ENCODE measurements at places on chromosomes 3 and 15.

DNA sequence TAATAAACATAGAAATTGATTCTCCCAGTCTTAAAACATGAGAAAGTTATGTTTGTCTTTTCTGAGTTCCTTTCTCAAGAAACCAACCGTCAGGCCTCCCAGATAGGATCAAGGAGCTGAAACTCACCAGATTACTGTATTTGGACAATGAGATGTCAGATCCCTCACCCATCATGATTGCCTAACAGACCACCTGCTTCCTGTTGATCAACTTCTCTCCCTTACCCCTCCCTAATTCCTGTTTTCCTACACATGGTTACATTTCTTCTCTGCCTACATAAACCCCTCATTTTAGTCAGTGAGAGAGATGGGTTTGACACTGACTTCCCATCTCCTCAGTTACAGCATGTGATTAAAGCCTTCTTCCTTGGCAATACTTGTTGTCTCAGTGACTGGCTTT, 917.5 kb downstream of the FHIT start:
- no peak for DNase-seq

DNA sequence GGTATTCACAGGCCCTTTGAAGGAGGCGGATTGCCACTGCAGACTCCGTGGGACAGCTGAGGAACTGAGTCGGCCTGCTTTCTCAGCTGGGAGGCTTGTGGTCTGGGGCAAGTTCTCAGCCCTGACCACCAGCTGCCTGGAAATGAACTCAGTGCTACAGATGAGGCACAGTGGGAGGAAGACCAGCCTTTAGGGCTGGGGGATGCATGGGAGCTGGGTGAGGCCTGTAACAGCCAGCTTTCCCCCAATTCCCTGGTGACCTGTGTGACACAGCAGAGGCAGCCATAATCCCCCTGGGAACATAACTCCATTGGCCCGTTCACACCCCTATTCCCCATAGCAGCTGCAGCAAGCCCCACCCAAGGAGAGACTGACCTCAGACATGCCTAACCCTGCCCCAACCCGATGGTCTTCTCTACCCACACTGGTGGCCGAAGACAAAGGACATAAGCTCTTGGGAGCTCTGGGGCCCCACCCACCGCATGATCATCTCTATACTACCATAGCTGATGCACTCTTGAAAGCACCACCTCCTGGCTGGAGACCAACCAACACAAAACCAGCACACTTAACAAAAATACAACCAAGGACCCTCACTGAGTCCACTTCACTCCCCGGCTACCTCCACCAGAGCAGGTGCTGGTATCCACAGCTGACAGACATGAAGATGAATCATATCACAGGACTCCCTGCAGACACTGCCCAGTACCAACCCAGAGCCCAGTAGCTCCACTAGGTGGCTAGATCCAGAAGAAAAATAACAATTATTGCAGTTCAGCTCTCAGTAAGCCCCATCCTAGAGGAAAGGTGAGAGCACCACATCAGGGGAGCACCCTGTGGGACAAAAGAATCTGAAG, 24.9 kb downstream of the ZMAT3 start:
- DNase-seq: no peak

DNA sequence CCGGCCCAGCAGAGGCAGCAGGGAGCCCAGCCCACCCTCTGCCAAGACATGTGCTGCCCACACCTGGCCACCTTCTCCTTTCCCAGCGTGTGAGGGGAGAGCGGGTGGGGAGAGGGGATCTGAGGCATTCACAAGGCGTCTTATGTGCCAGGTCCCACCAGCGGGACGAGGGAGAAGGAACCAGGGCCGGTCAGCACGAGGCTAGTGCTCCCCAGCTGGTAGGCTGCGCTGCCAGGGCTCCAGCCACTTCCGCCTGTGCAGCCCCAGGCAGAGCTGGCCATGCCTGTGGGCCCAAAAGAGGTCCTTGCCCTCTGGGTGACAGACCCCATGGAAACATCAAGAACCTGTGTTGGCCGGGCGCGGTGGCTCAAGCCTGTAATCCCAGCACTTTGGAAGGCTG, 5.9 kb downstream of the MESP1 start:
- no peak for DNase-seq

DNA sequence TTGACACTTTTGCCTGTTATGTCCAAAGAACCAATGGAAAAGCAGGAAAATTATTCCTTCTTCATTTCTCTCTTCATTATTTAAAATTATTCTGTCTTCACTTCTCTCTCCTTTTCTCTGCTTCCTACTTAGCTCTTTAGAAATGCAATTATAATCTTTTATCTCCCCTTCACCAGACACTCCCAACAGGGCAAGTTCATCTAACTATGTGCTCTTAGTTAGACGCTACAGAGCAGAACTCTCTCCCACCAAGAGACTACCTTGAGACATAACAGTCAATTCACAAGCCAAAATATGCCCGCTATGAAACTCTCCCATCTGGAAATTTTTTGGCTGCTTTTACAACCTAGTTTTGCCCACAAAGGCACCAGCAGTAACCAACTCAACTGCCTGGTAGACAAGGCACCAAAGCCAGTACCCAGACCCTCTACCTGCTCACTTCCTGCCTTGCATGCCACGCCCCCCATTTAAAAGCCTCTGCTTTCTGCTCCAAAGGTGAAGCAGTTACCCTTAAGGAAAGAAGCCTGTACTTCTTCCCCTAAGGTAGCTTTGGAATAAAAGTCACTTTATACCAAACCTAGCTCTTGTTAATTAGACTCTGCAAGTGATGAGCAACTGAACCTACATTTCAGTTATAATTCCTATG, 28.1 kb downstream of the CCRL2 start:
- DNase-seq: no peak

DNA sequence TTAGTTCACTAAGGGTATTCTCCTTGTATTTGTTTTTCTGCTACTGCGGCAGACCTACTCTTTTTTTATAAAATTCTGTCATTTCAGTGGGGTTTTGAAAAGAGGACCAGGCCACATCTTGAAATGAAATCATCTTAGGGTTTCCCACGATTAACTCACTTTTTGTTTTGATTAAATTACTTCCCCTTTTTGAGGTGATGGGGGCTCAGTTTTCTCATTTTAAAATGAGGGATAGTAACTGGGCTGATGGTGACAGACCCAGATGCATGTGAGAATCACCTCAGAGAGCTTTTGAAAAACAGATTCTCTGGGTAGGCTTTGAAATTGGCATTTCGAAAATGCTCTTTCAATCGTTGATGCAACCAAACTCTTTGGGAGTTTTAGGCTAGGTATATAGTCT, 24.2 kb downstream of the UBE2Q2 start:
- DNase-seq: no peak

DNA sequence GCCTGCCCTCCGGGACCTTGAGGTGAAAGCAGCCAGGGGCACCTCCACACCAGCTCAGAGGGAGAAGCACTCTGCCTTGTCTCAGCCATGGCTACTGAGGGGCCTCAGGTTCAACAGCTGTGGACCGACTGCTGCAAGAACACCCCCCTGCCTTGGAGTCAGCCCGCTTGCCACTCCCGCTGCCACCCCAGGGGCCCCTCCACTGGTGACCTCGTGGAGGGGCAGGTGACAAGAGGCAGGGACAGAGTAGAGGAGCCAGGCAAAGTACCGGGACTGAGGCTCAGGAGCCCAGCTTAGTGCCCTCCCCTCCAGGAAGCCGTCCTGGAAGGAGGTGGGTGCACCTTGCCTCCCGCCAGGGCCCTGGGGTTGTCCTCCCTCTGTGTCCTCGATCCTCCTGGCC, 79.6 kb upstream of the RPL32 start:
- DNase-seq: no peak

DNA sequence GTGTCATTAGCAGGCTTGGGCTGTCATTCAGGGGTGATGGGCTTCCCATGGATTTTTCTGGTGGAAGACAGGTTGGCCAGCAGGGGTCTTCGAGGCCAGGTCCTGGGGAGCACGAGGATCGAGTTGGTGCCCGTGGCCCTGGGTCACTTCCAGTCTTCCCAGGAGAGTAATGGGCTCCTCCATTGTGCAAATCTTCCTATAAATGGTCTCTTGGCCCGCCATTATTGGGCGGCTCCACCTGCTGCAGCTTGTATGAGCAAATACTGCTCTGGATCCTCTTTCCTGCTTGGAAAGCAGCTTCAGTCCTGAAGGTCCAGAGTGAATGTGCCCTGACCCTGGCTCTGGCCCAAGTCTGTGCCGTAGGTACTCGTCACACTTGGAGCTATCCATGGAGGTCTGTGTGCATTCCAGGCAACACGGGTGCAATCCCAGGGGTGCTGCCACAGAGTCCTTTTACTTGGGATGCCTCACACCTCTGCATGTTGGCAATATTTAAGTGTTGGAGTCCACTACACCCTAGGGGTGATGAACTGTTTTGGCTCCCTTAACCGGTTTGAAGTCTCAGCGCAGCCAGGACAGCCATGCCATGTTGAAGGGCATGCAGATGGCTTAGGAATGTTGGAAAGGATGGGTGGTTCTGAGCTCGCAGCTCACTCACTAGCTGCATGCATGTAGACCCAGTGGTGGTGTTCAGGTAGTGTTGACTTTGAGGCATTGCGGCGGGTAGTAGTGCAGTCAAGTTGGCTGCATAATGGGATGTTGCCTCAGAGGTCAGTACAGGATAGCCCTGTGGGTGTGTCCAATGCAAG, 97.6 kb downstream of the SNRPN start:
- DNase-seq: no peak

GRCh38 chr3:144079634-144080033, 108.0 kb downstream of the DIPK2A start:
- no peak for DNase-seq

DNA sequence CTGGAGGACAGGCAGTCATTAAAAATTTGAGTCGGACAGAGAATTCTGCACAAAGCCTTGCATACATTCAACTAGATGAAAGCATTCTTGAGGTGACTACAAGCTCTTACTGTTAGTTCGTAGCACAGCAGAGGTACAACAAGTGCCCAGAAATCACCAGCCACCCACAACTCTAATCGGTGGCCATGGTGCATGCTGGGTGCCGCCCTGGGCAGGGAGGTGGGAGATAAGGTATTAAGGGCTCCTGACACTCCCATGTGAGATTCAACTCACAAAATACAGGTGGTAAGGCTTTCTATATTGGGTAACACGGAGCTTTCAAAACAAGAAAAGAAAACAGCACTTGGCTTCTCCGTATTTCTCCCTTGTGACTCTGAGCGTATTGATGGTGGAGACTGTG, 66.0 kb downstream of the MEIS2 start:
- DNase-seq: no peak

GRCh38 chr3:76756577-76756976, 283.3 kb upstream of the ROBO2 start:
- no peak for DNase-seq

GRCh38 chr15:55846116-55846707, 103.3 kb upstream of the PRTG start:
- peak; percentile 37 for DNase-seq

DNA sequence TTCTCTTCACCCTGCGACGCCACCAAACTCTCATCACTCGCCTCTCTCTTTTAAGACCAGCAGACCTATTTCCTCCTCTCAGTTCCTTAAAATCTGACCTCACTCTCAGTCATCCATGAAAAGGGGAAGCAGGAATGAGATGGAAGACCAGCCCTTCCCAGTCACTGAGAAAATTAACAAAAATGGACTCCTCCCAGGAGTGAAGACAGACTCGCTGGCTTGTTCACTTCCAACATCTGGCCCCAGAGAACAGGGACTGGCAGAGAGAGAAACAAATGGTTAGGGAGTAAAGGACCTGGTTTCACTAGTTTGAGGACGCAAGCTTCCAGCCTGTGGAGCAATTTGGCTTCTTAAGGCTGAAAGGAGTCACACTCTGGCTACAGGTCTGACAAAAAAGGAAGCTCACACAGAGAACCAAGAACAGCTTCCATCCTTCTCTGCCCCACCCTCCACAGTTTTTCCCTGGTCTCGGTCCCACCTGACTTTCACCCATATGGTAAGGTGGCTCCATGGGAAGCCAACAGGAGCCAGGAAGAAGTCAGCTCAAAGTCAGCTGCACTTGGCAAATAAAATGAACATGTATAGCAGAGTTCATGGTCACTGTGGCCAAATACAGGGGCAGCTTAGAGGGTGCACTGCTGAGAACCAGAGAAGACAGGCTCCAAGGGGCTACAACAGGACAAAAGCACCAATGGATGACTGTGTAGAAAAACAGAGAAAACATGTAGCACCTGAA, 57.2 kb downstream of the ITGB5 start:
- no peak for DNase-seq

DNA sequence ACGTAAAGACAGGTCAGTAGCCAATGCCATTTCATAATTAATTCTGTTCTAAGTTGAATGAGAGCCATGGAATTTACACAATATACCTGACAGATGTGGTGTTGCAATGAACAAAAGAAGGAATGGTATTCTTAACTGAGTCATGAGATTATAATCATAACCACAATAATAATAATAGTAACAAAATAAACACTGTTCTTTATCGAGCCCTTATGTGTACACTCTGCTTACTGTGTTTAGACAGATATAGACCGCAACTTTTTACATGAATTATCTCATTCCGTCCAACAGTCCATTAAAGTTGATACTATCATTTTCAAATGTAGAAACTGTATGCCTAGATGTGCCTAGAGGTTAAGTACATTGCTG, 28.2 kb upstream of the SCAANT1 start:
- DNase-seq: no peak

- no peak for DNase-seq
Measured at GRCh38 chr3:149087208-149087607, 875 bp upstream of the HLTF start.

GRCh38 chr3:123791417-123791816, 92.7 kb downstream of the MYLK start:
- DNase-seq: no peak

Measured in stimulated activated CD4-positive, alpha-beta T cell treated with anti-CD3 and anti-CD28 coated beads, Interleukin-2, amount 100 ng/mL, for 48 hours (primary cell).